Stimulated activated CD4-positive, alpha-beta T cell treated with anti-CD3 and anti-CD28 coated beads, TNF-alpha, amount 100 ng/mL, for 48 hours (primary cell): ENCODE measurements at places on chromosomes 16 and 17.

- no peak for DNase-seq
Observed at GRCh38 chr16:88478889-88479792, 26.1 kb downstream of the ZFPM1 start.

DNA sequence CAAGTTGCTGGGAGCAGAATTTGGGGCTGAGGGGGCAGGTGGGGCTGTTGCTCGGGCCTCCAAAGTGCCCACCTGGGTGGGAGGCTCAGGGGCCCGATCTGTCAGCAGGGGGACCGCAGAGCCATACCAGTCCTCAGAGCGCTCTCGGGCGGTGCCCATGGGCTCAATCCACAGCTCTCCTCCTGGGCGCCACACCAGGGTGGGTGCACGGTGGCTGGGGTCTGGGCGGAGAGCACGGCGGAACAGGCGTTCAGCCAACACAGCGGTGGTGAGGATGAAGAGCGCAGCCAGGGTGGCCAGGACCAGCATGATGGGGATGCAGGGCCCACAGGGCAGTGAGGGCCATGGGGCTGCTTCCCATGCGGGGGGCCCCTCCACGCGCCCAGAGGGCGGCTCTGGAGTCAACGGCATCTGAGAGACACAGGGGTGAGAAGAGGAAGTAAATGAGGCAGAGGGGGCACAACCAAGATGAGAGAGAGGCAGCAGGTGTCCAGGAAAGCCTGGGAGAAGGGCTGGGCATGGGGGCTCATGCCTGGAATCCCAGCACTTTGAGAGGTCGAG, 1.2 kb downstream of the C16orf54 start:
- DNase-seq: no peak

GRCh38 chr16:22123759-22124490, 31.6 kb downstream of the VWA3A start:
- no peak for DNase-seq

DNA sequence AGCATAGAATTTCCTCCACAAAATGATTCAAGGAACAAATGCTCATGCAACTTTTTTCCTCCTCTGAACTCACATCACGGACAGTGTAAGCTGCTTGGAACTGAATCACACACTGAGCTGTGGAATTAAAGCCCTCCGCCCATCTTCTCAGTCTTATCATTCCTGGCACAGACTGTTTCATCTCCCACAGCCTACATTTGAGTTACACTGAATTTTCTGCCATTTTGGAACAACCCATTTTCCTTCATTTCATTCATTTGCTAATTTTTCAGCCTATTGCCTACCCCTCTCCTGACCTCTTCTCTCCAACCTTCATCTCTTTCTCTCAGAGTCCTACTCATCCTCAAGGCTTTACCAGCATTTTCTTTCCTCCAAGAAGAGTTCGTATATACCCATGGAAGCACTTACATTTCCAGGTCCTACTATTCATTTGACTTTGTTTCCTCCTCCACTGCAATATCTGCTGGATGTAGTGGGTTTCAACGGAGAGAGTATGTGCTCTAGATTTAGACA, 39.1 kb upstream of the TOM1L1 start:
- no peak for DNase-seq

- no peak for DNase-seq
Observed at GRCh38 chr17:2697611-2698162, 13.9 kb downstream of the CLUH start.

GRCh38 chr17:63622574-63623390, 565 bp downstream of the MAP3K3 start:
- peak; percentile 24 for DNase-seq

DNA sequence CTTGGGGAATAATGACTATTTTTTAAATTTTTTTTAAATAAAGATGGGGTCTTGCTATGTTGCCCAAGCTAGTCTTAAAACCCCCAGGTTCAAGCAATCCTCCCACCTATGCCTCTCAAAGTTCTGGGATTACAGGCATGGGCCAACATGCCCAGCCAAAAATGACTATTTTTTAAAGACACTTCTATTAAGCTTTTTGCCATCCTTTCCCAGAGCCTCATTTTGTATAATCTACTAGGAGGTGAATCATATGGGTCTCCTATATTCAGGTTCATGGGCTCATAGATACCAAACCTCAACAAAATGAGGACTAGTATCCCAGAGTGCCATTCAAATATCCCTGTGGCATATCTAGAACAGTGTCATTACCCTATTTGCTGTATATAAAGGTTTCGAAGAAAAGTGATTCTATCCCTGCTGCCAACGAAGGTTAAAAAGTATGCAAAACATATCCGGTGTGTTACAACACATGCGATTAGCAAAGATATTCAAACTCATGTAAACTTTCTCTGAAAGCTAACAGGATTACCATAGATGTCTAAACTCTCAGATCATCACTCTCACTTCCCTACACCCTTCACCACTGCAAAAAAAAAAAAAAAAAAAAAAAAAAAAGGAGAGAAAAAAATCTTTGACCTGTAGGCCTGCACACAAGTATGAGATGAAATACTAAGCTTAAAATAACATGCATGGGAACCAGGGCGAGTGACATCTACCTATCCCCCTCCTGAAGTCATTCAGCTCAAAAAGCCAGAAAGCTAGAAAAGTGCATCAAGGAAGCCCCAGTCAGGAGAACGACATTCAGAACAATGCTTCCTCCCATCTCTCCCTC, 23.5 kb downstream of the XPO6 start:
- no peak for DNase-seq

DNA sequence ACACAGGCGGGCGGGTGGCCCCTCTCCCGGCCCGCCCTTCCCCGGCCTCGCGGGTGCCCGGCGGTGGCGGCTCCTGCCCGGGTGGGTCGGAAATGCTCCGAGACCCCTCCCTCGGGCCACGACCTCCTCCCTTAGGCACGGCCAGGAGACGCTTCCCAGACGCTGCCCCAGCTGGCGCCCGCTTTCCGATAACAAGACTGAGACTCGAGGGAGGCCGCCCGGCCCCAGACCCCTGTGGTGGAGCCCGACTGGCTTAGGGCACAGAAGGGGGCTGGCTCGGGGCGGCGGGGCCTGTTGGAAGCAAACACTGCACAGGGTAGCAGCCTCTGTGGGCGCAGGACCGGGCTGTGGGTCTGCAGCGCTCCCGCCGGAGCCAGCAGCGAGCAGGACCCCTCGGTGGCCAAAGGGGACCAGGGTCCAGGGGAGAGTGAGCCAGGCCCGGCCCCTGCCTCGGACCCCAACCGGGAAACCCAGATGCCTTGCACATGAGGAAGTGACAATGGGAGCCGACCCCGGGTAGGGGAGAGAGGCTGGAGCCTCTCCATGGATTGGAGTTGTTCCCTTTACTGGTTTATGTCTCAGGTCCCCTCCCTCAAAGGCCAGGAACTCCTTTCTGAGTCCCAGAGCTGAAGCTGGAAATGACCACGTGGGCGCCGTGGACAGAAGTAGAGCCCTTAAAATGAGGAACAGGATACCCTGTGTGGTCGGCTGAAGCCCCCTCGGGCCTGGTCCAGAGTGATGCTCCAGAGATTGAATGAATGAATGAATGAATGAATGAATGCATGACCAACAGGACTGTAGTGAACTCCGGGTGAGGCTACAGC, 19.8 kb upstream of the ADCY7 start:
- DNase-seq: no peak

DNA sequence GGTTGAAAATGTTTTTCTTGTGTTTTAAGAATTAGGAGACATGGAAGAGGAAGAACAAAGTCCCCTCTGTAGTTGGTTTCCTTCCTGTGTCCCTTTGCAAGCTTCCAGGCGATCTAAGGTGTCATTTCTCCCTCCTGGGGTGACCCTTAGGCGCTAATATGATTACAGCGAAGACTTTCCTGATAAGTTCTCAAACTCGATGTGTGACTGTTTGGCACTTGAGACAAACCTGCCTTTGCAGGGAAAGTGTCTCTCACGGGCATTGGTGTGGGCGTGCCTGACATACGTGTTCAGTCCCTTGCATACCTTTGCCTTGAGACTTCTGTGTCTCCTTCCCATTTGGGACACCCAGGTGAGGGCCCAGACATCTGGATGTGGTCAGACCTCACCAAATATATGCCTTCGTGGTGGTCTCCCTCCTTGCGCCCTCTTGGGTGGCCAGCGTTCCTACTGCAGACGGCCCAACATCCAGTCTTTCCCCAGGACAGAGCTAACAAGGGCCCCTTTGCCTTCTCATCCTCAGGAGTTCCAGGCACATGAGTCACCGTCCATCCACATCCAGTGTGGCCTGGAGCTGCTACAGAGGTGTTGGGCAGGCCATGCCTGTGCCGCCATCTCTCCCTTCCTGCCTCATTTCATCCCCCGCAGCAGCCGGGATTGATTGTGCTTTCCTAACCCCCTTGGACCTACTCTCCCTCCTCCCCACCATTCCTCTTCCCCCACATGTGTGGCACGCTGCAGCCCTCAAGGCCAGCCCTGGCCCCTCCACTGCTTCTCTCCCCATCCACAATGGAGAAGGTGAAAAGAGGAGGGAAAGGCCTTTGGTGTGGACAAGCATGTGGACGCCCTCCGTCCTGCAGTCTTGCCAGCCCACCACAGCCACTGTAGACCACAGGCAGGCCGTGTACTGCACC, 3.1 kb upstream of the JPT2 start:
- DNase-seq: no peak

DNA sequence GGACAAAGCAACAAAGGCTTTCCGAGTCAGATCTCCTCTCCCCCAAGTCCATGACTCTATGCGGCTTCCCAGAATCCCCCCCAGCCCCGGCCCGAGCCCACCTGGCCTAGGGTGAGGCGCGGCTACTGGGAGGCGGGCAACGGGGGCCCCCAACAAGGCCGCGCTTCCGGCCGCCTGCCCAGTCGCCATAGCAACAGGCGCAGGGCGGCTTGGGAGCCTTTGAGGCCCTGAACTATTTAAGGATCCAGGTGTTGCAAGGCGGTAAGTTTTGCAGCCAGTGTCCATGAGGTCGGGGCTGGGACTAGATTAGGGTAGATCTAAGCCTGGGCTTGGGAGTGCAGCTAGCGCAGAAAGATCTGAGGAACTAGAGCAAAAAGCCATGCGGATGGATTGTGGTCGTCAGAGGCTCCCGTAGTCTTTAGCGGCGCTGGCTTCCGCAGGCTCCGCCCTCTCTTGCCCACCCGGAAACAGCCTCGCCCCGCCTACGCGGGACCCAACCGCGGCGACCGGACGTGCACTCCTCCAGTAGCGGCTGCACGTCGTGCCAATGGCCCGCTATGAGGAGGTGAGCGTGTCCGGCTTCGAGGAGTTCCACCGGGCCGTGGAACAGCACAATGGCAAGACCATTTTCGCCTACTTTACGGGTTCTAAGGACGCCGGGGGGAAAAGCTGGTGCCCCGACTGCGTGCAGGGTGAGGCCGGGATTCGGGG, at the start of the genes KIAA0753 and TXNDC17:
Gene KIAA0753 (minus strand): TSS at position 176 of the 711 bp plus-strand sequence. CDS start 5,608 bp downstream, outside the sequence.
Gene TXNDC17 (plus strand): TSS at position 525 of the 711 bp plus-strand sequence. CDS start 23 bp downstream, at position 548.
- peak; percentile 92 for DNase-seq

DNA sequence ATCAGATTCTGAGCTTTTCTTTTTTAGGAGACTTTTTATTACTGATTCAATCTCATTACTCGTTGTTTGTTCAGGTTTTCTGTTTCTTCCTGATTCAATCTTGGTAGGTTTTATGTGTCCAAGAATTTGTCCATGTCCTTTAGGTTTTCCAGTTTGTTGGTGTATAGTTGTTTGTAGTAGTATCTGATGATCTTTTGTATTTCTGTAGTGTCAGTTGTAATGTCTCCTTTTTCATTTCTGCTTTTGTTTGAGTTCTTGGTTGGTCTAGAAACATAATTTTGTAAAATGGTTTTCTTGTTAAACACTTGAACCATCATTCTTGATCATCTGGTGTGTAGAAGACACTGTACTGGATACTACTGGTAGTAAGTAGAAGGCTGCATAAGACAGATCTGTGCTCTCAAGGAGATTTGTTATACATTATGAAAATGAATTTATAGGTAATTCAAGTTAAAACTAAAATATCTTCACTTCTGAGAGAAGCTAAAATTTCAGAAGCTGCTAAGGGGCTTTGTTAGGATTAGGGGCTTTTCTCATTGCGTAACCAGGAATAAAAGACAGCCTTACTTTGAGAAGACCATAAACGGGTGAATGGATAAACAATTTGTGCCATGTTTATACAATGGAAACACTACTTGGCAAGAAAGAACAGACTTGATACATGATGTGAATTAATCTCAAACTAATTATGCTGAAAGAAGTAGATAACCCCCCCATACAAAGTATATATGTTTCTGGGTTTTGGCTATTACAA, 44.0 kb downstream of the NSRP1 start:
- DNase-seq: no peak

- DNase-seq: no peak
Observed at GRCh38 chr17:58913552-58913951, 157.9 kb downstream of the PPM1E start.

- no peak for DNase-seq
Observed at GRCh38 chr16:77579351-77579891, 142.9 kb upstream of the NUDT7 start.

DNA sequence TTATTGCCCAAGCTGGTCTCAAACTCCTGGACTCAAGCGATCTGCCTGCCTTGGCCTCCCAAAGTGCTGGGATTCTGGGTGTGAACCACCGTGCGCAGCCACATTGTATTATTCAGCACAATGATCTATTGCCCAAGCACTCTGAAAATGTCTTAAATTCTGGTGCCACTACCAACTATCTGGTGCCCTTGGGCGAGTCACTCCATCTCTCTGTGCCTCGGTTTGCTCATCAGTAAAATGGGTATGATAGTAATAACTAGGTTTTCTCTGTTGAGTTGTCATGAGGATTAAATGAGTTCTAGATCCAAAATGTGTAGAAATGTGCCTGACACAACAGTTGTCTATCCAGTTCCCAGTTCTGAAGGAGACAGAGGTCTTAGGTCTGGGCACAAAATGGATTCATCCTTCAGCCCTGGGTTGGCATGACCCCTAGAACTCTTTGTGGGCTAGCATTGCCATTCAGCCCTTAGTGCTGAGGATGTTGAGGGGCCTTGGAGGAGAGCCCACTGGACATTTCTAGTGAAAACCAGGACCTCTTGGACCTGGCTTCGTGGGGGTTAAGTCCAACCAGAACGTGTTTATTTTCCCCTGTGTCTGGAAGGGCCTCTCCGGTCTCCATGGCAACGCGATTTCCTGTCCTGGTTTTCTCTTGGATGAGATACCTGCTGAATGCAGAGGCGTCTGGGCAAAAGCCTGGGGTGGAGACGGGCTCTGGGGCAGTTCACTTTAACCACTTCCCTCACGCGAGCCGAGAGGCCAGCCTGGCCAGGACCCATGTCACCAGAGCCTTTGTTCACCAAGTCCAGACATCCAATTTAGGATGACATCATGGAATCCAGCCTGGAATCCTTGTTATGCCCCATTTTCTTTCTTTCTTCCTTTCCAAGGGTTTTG, 43.7 kb upstream of the TNRC6A start:
- no peak for DNase-seq

GRCh38 chr16:75644240-75645012, 3.0 kb downstream of the KARS1 start:
- no peak for DNase-seq

GRCh38 chr17:68398691-68399637, 58.3 kb downstream of the WIPI1 start:
- DNase-seq: no peak

- no peak for DNase-seq
Observed at GRCh38 chr16:77191259-77191969, 424 bp downstream of the MON1B start.

- DNase-seq: no peak
Observed at GRCh38 chr17:62882284-62882683, 74.2 kb upstream of the MARCHF10 start.

- no peak for DNase-seq
Observed at GRCh38 chr16:886802-887731, 83.7 kb downstream of the LMF1 start.

GRCh38 chr17:8726941-8727555, 17.6 kb downstream of the CCDC42 start:
- no peak for DNase-seq

- no peak for DNase-seq
Observed at GRCh38 chr16:86171329-86171728, 272.4 kb downstream of the IRF8 start.
